ENCODE measurements at places on chromosomes 1 and 21.

- peak; percentile 40 for DNase-seq
These were observed at the start of gene ILDR2 for GRCh38 chr1:166975361-166976129. TSS of gene ILDR2 (minus strand) at chr1:166975540. CDS start at chr1:166975268, 272 bp downstream.

- DNase-seq: no peak
These were observed 5.1 kb upstream of the TMEM222 start for GRCh38 chr1:27316860-27317259.

DNA sequence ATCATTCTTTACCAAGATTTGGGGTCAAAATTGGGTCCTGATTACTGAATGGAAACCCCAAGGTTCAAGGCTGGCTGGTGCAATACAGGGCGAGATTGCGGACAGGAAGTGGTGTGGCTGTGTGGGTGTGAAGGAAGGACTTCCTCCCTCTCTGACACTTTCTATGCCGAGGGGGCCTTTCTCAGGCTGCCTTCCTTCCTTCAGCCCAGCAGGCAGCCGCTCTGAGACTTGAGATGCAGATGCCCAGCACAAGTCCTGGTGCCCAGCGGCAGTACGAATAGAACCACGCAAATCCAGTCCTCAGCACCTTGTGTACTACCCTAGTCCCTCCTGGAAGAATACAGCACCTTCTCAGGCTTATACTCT is 16.3 kb downstream of the BATF3 start:
- DNase-seq: peak; percentile 33

- DNase-seq: no peak
These were observed 402.0 kb downstream of the PTPRU start for GRCh38 chr1:29638281-29638680.

DNA sequence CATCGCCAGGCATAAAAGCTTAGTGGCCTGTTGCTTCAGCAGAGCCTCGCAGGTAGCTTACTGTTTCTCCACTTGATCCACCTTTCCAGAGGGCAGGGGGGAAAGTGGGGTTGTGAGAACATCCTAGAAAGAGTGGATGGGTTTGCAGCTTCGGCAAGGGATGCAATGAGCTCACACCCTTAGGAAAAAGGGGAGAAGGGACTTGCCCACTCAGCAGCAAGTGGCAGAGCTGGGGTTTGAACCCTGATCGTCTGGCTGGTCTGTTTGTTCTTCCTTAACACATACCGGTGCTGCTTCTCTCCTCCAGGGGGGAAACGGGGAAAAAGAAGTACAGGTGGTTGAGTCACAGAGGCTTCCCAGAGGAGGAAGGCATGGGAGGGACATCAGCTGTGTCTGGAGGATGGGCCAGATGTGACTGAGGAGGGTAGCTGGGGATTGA is 1.0 kb downstream of the TMEM201 start:
- DNase-seq: no peak
